Cortex of kidney (tissue), 1 donor: ENCODE measurements at places on chromosomes 4 and X.

DNA sequence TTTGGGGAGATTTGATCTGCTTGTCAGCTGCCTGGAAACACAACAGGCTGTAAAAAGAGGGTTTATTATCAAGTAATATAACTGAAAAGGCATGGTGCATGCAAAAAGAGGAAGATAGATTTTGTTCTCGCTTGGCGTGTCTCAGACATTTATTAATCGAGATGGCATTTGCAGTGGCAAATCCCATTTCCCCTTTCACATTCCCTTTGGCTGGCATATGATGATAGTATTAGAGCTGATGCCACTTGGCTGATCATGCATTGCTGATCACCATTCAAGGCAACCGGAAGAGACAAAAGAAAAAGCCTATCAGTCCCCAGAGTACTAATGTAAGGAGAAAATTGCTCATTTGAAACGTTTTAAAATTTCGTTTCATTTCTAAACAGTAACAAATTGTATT is 101.8 kb downstream of the ZIC3 start:
- DNase-seq: no peak

- DNase-seq: no peak
Measured at GRCh38 chrX:17009856-17010625, 63.6 kb downstream of the REPS2 start.

- DNase-seq: no peak
Measured at GRCh38 chrX:2608638-2609430, 82.3 kb upstream of the CD99 start.

DNA sequence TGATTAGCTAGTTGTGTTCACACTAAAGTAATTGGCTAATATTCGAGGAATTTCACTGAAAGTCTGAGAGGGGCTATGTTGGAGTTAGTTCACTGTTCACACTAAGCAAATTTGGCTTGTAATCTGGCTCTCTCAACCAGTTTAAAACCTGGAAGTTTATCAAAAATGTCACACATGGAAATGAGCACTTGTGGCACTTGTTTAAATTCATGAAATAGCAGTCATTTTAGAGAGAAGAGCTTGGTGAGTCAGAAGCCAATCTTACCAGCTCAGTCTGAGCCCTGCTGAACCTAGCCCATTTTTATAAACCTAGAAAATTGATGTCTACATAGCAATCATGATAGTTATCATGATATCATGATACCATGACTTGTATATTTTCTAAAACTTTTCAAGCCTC is 90.7 kb upstream of the JADE1 start:
- DNase-seq: no peak

DNA sequence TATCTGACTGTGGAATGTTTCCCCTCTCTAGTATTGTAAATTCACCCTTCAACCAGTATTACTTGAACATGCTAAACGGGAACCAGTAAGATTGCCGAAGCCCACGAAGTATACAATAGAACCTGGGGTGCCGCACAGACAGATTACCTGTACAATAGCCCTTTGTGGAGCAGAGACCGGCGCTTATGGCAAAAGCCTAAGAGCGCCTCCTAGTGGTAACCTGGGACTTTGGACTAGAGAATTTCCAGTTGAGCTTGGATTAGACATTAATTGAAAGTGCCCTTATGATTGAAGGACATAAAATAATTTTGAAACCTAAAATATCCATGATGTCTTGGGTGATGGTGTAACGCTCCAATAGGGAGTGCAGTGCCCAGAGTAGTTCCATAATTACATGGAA is 14.1 kb downstream of the ZNF157 start:
- DNase-seq: no peak

- DNase-seq: no peak
Measured at GRCh38 chrX:155031657-155032056, 5.0 kb downstream of the FUNDC2 start.
